Stimulated activated CD8-positive, alpha-beta memory T cell treated with anti-CD3 and anti-CD28 coated beads, Interleukin-7, amount 100 ng/mL, for 48 hours (primary cell): ENCODE measurements at places on chromosomes 5 and 9.

DNA sequence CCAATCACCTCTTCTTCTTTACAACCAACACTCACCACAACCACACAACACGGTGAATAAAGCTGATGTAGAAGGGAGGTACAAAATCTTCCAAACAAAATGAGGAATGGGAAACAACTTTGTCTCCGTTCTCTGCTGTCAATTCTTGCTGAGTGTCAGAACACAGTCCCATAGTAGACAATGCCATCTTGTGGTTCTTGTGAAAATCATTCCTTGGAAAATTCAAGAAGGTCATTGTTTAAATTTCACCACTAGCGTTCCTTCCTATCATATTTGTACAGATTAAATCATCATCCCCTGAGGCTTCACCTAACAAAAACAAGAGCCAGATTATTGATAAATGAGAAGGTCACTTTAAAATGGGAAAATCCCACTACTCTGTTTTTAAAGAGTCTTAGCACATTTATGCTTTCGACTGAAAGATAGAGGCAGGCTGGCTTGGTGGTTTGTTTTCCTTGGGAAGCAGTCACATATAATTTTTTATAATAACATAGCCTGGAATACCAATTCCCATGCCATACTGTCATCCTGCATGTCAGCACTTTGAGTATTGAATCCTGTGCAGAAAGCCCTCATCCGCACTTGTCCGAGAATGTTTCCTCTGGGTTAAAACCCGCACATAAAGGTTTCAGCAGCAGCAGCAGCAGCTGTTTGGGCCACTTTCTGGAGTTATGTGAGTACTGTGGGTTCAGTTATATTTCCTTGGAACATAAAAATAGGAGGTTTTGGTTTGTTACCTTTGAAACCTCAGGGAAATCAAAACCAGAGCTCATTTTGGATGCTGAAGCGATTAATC, 395.0 kb upstream of the SMARCA2 start:
- no peak for DNase-seq

DNA sequence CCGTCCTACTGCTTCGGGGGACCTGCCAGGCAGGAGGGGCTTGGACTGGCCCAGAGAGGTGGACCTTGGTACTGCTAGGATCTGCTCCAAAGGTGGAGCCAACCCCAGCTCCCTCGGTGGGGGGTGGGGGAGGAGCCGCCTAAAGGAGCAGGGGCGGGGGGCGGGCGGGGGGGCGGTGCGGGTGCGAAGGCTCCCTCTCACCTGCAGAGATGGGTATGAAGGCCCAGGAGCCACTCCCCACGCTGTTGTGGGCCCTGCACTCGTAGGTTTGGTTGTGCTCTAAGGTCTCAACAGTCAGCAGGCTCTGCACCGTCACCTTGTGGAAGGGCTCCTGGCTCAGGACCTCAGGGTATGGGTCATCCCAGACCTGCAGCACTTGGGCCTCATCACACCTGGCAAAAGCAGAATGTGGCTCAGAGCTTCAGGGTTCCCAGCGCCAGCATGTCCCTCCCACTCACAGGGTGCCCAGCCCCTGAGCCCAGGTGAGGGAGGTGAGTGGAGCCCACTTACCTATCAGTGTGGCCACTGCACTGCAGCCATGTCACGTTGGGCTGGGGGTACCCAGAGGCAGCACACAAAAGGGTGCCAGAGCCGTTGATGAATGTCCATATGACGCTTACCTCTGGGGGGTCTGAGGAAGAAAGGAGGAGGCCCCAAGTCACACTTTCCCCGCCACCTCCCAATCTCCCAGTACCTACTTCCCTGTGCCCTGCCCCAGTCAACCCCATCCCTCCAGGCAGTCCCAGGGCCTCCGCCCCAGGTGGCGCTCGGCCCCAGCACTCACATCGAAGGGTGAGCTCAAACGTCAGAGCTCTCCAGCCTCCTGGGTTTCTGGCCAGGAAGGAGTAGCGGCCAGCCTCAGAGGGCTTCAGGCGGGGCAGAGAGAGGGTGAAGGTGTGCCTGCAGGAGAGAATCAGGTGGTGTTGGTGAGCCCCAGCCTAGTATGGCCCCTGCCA, 16.4 kb downstream of the CSF1R start:
- DNase-seq = no peak

- no peak for DNase-seq
These were observed 30.4 kb upstream of the TRIM14 start for GRCh38 chr9:98149422-98149821.

DNA sequence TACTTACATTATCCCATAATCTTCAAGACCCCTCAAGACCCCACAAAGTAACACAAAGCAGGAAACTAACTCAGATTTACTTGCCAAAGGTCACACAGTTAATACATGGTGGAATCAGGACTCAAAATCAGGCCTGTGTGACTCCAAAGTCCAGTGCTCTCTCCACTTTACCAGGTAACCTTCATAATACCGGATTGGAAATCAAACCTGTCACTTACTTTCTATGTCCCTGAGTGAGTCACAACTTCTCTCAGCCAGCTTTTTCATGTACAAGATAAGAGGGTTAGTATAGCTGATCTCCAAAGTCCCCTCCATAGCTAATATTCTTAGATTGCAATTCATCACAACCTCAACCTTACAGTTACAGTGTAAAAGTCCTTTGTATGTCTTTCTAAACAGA, 17.1 kb downstream of the STRBP start:
- no peak for DNase-seq

- DNase-seq = no peak
These were observed 22.0 kb downstream of the LHX3 start for GRCh38 chr9:136182850-136183422.

DNA sequence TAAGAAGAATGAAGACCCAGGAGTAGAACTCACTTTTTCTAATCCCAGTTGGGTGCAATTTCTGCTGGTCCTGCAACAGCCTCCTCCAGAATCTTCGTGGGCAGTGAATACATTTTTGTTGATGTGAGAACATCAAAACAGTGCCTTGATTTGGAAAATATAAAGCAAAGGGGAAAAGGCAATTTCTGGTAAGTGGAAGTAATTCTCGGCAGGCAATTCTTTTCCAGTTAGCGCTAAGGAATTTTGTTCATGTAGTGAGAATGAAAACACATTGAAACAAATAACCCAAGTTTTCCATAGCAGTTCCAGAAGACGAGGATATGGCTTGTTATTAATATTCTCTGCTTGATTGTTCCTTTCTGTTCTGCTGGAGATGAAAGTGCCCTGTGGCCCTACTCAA, 178.7 kb downstream of the SPATA31D1 start:
- no peak for DNase-seq

GRCh38 chr9:124480621-124480981, 26.6 kb downstream of the NR5A1 start:
- no peak for DNase-seq

DNA sequence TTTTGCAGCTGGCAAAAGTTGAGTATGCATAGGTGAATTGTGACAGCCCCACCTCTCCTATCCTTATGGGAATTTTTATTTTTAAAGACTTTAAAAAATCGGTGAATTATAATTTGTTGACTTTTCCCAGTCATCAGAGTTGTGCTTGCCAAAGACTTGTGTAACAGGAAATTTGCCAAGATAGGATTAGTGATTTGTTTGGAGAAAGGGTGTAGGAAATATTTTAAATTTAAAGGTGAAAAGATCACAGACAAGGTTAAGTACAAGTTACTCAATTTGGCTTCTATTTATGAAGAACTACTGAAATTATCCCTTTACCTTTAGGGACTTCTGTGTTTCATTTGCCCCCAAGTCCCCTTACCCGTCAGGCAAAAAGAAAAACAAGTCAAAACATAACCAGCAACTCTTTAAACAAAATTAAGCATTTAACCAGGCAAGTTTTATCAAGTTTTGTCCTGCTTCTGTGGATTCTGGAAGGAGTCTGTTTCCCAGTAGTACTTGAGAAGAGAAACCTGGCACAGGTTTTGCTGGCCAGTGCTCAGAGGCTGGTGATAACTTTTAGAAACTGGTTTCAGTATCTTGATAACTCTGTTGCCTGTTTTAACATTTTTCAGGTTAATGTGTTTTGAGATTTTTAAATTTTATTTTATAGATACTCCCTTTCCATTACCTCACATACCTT, 285.4 kb downstream of the MAST4 start:
- no peak for DNase-seq

DNA sequence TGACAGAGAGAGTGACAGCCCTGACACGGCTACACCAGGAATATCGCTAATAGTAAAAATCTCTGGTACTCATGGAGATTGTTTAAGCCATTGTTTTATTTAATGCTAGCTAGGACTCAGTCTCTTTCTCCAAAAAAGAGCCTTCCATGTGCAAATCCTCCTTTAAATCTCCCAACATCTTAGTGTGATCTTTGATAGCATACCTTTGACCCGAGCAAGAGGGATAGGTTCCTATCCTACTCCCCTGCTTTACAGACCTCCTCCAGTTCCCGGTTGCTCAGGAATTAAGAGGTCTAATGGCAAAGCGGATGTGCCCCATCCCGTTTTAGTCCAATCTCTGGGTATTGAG, 663 bp upstream of the FRMD3 start:
- no peak for DNase-seq

- no peak for DNase-seq
These were observed 17.9 kb downstream of the FGF18 start for GRCh38 chr5:171437286-171437821.

GRCh38 chr9:134272302-134273023, 53.8 kb upstream of the RXRA start:
- no peak for DNase-seq

GRCh38 chr9:126448865-126449577, 122.4 kb downstream of the MVB12B start:
- no peak for DNase-seq

DNA sequence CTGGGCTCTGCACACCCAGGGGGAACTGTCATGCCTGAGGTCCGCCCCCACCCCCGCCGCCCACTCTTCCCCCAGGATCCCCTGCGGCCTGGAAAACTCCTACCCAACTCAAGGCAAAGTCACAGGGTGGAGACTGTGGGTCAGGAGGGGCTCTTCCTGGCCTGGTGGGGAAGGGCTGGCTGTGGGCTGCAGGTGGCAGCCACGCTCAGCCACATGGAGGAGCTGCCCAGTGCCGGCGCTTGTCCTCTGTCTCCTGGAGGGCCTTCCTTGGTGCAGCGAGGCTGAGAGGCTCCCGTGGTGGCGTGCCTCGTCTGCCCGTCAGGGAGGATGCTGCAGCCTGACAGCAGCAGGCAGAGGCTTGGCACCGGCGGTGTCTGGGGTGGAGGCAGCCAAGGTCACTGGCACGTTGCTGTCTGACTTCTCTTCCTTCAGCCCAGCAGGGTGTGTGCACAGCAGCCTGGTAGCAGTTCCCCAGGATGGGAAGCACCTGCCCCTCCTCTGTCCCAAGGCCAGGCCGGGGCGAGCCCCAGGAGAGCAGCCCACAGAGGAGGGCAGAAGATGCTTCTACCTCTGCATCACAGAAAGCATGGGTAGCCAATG, 78.1 kb downstream of the ADAMTS2 start:
- DNase-seq = no peak

DNA sequence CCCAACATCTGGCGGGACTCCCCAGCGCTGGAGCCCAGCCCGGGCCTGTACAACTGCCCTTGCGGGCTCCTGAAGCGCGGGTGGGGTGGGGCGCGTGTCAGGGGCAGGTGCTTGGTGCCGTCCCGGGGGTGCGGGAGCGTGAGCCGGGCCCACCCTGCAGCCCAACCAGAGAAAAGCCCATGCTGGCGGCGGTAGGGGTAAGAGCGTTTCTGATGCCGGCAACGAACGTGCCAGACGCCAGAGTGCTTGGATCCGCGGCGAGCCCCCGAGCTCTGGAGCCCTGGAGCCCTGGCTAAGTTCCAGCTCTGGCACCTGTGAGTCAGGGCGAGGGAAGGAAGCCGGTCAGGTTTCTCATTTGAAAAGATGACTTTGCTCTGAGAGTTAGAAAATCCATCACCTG, 58.0 kb downstream of the ZNF510 start:
- DNase-seq = no peak

DNA sequence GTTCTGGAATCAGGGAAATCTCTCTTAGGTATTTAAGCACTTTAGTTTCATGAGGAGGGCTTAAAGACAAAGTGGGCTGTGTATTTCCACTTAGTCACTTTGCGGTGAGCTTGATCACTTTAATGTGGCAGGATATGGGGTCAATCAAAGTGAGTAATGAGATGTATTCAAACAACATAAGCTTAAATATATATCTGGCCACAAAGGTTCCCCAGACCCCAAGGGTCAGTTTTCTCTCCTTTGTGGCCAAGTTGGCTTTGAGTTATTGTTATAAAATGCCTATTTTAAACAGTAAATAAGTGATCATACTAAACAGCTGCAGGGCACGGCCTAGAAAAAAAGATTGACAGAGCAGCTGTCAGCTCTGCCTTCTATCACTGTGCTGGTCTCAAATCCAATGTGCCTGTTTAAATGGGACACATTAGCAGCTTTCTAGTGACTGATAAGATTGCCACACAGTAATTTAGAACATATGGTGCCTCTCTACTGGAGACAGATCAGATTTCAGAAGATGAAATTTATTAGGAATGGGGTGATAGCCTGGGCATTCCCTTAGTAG, 363.9 kb downstream of the AGTPBP1 start:
- no peak for DNase-seq

DNA sequence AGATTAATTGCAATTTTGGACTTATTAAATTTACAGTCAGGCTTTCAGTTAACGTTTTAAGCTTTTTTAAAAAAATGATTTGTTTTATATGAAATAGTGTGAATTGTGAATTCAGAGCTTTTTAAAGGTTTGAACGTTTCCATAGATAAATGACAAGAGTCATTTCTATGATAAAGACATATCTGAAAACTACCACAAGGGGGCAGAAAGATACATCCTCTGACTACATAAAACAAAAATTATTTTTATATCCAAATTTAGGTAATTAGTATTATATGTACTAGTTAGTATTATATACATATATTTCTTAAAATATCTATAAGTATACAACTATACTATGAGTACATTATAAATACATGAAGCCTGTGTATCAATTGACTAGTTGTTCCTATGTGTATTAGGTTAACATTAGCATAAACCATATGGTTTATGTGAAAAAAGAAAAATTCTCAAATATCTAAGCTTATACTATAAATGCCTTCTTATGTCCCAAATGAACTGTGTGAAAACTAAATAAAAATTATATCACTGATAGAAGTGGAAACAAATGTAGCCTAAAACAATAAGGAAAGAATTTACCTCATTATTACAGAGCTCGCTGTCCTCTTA, 155.2 kb downstream of the MEF2C start:
- no peak for DNase-seq
